GM04503 (cell line): ENCODE measurements at places on chromosomes 12 and 14.

DNA sequence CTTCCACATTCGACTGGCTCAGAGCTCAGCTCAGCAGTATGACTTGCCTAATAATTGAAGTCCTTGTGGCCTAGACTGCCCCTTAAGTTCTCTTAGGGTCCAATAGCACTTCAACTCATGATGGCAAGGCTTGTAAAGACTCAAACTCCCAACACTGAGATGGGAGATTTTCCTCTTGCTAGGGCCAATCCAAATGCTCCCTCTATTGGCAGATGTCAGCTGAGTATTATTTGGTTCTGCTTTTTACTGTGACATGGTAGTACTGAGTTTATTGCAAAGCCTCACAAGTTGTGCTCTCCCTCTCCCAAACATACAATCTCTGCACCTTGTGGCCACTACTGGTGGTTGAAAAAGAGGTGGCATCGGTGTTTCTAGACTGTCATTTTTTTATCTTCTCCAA, 164.2 kb downstream of the ALG10 start:
- DNase-seq, result no peak

- DNase-seq, result no peak
Observed at GRCh38 chr14:39948235-39948634, 516.0 kb upstream of the FBXO33 start.

DNA sequence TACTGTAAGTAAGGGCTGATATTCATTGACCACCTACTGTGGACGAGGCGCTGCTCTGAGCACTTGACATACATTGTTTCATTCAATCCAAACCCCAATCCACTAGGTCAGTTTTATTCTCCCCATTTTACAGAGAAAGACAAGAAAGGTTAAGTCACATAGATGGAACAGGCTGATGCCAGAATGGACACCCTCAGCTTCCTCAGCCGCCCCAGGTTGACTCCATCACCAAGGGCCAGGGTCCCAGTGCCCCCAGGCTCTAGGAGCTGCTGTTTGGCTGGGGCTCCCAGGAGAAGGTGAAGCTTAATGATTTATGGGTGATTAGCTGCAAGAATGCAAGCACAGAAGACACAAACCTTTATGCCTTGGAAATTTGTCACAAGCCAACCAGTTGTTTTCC, 671 bp upstream of the AQP2 start:
- DNase-seq, result no peak

DNA sequence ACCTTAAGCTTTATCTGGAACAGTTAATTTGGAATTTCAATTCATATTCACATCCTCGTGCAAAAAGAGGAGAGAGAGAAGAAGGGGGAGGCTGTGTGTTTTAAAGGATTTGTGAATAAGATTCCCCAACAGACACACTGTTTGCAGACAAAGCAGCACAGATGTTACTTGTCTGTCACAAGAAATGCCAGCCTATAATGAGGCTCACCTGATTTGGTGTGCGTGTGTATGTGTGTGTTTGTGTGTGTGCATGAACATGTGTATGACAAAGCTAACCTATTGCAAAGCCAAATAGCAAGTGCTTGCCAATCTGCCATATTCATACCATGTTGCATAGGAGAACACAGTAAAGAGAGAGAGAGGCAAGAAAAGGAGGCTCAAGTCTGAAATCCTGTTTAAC, 361.6 kb upstream of the NOVA1 start:
- DNase-seq, result no peak

DNA sequence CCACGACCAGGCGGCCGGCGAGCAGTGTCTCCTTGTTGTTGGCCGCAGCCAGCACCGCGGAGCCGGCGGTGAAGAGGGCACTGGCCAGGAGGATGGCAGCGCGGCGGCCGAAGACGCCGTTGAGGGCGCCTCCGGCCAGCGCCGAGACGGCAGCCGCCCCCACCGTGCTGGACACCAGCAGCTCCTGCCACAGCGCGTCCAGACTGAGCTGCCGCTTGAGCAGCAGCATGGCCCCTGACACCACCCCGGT, 691 bp downstream of the SLC2A13 start:
- no peak for DNase-seq

GRCh38 chr14:88904206-88904647, 79.8 kb downstream of the TTC8 start:
- no peak for DNase-seq

GRCh38 chr12:68675101-68675842, 11.5 kb upstream of the NUP107 start:
- DNase-seq, result peak; percentile 25

DNA sequence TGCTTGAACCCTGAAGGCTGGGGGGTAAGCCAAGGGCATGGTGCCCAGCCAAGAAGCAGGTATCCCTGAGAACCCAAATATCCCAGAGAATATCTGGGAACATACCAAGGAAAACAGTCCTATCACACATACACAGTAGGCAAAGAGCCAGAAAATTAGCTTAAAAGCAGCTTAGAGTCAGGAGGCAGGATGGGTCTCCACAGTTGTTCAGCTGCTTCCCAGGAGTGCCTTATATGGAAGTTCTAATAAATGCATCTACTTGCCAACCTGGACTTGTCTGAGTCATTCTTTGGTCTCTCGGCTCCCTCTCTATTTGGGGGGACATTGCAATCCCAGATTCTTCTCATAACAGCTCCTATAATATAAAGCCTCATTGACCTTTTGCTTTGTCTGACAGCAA, 9.0 kb upstream of the GPR135 start:
- DNase-seq, result no peak

DNA sequence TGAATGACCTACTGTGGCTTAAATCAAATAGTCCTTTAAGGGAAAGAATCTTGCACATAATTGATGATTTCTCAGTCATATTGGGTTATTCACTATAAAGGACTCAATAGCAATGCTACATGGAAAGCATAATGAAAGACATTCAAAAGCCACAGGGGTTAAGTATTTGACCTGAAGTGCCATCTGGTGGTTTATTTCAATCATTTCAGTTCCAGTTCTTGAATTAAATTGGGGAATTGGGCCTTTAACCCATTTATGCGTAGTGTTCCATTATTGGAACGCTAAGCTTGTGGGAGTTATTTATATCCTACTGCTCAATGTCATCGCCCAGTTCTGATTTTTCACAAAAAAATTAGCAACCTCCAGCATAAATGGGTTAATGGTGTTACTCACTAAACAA, 41.3 kb upstream of the C12orf71 start:
- DNase-seq, result no peak

DNA sequence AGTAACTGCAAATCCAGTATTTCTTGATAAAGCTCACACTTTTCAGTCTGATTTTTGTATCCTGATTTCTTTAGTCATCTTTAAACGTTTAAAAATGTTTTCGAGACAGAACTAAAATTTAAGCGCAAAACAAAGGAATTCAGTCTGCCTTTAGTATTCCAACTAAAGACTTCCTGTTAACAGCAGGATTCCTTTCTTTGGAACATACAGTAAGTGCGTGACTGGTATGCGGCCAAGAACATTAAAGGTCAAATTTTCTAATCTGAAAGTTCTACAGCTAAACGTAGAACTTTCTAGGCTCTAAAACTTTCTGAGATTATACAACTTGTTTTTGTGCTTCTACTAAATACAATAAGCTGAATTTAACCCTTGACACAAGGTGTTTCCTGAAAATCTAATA, 9.9 kb downstream of the SAV1 start:
- DNase-seq, result no peak

DNA sequence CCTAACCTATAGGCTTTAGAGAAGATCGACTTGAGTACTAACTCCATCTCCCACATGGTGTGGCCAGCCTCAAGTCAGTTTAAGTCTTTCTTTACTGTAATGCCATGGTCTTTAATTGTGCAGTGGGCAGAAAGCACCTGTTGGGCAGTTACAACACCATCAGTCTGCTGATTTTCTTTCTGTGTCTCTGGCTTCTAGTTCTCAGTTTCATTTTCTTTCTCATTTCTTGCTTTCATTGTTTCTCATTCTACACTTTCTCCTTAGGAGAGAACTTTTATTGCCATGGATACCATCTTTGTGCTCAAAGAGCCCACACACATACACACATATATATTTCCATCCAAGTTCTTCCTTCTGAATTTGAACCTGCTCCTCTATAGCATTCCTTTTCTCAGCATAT, 96.1 kb upstream of the SLC16A7 start:
- no peak for DNase-seq

DNA sequence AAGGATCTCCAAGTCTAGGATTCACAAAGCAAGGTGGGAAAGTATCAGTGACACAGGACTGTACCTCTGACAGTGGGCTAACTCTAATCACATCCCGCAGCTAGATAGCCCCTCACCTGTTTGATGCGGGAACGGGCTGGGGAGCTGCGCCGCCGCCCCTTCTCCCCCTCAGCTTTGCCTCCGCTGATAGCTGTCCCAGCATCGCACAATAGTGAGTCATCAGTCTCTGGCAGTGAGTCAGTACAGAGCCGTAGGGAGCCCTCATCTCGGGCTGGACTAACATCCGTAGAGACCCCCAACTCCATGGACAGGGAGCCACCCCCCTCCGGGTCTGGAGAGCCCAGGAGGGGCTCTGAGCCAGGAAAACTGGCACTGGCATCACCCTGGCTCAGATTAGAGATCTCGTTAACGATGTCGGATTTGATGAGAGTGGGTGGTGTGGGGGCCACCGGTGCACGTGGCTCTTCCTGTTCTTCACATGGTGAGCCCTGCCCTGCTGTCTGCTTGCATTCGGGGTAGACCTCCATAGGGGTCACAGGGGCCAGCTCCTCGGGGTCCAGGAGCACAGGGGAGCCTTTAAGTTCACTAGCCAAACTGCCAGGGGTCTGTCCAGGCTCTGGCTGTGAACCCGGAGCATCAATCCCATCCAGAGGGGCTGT, 10.9 kb downstream of the KMT2D start:
- no peak for DNase-seq

GRCh38 chr12:78719721-78720120, 144.9 kb upstream of the SYT1 start:
- DNase-seq, result no peak

DNA sequence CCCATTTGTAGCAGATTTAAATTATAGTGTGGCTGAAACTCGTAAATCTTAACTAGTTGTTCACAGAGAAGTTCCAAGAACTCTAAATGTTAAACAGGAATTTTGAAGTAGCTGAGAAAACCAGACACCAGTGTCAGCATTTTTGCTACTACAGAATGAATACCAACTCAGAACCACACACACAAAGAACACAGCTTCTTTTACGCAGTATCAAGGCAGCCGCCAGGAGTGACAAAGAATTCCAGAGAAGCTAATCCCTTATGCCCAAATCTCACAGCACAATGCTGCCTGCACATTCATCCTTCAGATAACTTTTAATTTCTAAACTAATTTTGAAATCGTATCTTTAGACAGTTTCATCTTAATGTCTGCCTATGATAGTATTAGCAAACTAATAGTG, 37.4 kb downstream of the SLC6A15 start:
- DNase-seq, result no peak

- no peak for DNase-seq
Observed at GRCh38 chr12:53225635-53226424, 6.2 kb downstream of the RARG start.

- no peak for DNase-seq
Observed at GRCh38 chr14:61663312-61663979, 31.9 kb upstream of the HIF1A start.

- no peak for DNase-seq
Observed at GRCh38 chr12:103548622-103549601, 38.2 kb upstream of the STAB2 start.

DNA sequence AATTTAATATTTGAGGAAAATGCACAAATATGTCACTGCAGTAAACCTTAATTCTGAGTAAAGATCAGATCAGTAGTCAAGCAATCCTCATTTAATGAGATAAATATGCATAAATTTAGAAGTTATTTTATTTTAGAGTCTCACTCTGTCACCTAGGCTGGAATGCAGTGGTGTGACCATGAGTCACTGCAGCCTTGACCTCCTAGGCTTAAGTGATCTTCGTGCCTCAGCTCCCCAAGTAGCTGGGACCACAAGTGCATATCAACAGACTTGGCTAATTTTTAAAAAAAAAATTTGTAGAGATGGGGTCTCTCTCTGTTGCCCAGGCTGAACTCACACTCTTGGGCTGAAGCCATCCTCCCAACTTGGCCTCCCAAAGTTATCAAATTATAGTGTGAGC, 41.3 kb downstream of the LMO3 start:
- no peak for DNase-seq

GRCh38 chr12:31772685-31773222, 43.9 kb upstream of the AMN1 start:
- no peak for DNase-seq
